ENCODE measurements at places on chromosomes 1 and 21.

DNA sequence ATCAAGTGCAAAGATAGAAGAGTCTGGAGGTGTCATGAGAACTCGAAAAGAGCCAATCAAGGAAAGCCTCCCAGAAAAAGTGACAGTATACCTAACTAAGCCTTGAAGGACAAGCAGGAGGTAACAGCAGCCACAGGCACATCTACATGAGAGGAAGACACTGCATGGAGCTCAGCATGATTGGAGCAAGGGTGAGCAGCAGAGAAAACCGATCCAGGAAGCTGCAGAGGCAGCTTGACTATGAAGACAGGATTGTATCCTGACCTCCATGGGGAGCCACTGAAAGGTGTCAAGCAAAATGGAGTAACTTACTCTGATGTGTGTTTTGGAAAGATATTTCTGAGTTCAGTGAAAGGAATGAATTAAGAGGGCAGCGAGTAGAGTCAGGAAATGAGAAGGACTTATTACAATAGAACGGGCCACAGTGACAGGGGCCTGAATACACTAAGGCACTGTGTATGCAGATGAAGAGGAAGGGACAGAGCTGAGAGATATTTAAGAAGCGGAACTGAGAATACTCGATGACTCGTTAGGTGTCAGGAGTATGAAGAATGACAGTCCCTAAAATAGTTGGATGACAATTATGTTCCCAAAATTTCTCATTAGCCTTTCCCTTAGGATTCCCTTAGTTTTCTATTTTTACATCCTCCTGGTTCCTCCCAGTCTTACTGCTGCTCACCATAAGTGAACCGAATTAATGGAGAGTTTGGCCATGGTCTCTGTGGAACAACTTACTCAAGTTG lies 139.3 kb upstream of the NFIA start:
- DNase-seq = no peak

DNA sequence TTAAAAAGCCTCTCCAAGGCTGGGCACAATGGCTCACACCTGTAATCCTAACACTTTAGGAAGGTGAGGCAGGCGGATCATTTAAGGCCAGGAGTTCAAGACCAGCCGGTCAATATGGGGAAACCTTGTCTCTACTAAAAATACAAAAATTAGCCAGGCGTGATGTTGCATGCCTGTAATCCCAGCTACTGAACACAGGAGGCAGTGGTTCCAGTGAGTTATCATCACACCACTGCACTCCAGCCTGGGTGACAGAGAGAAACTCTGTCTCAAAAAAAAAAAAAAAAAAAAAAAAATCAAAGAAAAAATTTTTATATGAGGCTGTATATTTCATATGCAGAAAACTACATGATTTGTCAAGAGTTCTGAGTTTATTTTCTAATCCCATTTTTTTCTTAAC lies 1107.1 kb upstream of the TMPRSS15 start:
- DNase-seq = no peak

DNA sequence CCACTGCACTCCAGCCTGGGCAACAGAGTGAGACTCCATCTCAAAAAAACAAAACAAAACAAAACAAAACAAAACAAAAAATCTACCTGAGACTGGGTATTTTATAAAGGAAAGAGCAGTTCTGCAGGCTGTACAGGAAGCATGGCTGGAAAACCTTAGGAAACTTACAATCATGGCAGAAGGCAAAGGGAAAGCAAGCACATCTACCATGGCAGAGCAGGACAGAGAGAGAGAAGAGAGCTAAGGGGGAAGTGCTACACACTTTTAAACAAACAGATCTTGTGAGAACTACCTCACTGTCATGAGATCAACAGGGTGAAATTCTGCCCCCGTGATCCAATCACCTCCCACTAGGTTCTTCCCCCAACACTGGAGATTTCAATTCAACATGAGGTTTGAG lies 198.3 kb upstream of the SAMSN1 start:
- DNase-seq = no peak

DNA sequence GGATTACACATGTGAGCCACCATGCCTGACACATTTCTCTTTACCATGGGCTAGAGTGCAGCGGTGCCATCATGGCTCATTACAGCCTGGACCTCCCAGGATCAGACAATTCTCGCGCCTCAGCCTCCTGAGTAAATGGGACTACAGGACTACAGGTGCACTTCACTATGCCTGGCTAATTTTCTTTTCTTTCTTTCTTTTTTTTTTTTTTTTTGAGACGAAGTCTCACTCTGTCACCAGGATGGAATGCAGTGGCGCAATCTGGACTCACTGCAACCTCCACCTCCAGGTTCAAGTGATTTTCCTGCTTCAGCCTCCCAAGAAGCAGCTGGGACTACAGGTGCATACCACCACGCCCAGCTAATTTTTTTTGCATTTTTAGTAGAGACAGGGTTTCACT lies 14.8 kb upstream of the KIF1B start:
- DNase-seq = no peak

- no peak for DNase-seq
Measured at GRCh38 chr1:2510366-2511155, 15.8 kb downstream of the PANK4 start.

- peak; percentile 45 for DNase-seq
Measured at GRCh38 chr1:202501281-202501680, 152.8 kb downstream of the PPP1R12B start.

DNA sequence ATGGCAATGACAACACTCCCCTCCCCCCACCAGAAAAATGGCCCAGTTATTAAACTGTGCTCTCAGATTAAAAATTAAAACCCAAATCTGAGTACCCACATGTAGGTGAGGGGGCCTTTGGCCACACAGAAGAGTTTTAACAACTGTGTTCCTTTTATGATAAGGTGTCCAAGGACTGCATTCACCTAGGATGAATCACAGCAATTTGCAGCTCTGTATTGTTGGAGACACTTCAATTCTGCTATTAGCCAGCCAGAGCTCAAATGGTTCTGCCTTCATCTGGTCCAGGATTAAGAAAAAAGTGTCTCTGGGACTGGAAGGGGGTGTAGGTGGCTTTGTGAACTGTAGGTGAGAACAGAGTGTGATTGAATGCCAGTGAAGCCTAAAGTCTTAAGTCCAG lies 43.3 kb upstream of the DIRAS3 start:
- DNase-seq = no peak

- DNase-seq = no peak
Measured at GRCh38 chr1:223308136-223308535, 55.8 kb downstream of the SUSD4 start.

- DNase-seq = peak; percentile 15
Measured at GRCh38 chr1:241413386-241413785, 56.4 kb upstream of the RGS7 start.

DNA sequence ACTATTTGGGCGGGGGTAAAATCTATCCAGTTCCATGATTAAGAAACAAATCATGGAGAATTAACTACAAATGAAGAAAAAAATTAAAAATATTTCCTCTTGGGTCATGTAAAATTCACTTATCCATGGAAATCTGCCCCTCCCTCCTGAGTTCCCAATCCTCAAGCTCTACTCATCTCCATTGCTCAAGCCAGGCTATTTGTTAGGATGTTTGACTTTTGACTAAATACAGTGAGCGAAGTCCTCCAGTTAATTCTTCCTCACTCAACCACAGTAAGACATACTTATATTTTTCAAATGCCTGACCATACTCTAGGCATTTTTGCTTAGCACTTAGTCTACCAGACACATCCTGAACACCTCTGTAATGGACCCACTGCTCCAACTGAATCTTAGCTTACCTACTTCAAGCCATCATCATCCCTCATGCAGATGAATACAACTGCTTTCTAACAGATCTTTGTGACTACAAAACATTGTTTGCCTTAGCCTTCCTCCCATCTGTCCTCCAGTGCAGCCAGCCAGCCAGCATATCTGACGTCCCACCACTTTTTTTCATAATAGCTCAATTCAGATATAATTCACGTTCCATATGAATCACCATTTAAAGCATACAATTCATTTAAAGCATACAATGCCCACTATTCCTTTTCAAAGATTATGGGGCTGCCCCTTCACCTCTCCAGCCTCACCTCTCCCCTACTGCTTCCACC lies 154.2 kb downstream of the RERE start:
- DNase-seq = no peak

DNA sequence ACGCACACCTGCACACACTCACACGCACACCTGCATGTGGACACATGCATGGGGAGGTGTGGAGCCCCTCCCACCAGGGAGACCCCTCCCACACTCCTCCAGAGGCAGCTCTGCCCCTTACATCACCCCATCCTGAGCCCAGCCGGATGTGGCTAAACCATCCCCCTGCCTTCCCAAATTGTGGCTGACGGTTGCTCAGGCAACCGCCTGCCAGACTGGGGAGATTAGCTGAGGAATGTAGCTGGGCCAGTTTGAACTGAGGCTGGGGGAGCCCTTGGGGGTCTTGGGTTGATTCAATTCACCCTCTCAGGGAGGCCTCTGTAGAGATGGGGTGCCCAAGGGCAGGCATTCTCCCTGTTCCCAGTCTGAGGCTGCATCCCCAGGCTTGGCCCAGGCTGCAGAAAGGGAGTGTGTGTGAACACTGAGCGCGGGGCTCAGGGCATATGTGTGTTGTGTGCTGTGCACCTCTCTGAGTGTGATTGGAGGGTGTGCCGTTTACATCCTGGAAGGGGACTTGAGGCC lies 12.9 kb downstream of the PTPRU start:
- no peak for DNase-seq

DNA sequence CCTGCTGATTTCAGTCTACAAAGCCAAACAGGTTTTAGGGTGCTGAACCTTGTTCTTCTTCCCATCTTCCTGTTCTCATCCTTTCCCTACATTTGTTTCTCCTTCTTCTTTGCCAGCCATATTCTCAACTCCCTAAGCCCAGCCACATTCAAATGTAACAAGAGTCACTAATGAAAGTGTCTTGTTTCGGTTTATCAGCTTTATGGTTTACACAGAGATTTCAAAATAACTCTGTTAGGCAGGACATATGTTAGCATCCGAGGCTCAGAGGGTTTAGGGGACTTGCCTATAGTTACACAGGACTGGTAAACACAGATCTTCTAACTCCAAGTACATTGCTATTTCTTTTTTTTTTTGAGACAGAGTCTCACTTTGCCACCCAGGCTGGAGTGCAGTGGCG lies 61.3 kb downstream of the NDUFS5 start:
- DNase-seq = no peak

GRCh38 chr21:34517491-34518245 lies 5.7 kb upstream of the KCNE1 start:
- DNase-seq = no peak

- no peak for DNase-seq
Measured at GRCh38 chr1:151175041-151175741, 590 bp downstream of the TMOD4 start.

DNA sequence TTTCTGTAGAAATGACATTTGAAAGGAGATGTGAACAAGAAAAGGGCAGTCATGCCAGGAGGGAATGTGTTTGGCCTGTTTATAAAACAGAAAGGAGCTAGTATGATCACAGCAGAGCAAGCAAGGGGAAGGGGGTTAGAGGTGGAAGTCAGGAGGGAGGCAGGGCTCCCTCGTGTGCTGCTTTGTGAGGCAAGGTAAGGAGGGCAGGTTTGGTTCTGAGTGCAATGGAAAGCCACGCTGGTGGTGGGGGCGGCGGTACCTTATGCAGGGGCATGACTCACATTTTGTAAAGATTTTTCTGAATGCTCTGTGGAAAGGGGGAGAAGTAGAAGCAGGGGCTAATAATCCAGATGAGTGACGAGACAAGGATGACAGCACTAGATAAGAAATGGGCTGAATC lies 197.5 kb upstream of the C8B start:
- DNase-seq = no peak

GRCh38 chr1:162736633-162737067 lies 53.9 kb upstream of the HSD17B7 start:
- DNase-seq = no peak

GRCh38 chr1:9200441-9200840 lies 34.1 kb upstream of the H6PD start:
- DNase-seq = no peak

- DNase-seq = no peak
Measured at GRCh38 chr21:39348040-39348354, 891 bp downstream of the HMGN1 start.

GRCh38 chr1:89022167-89022959 lies at the start of gene GBP3:
TSS of gene GBP3 (minus strand) at chr1:89022866. CDS start at chr1:89020721, 2,145 bp downstream.
- peak; percentile 8 for DNase-seq

DNA sequence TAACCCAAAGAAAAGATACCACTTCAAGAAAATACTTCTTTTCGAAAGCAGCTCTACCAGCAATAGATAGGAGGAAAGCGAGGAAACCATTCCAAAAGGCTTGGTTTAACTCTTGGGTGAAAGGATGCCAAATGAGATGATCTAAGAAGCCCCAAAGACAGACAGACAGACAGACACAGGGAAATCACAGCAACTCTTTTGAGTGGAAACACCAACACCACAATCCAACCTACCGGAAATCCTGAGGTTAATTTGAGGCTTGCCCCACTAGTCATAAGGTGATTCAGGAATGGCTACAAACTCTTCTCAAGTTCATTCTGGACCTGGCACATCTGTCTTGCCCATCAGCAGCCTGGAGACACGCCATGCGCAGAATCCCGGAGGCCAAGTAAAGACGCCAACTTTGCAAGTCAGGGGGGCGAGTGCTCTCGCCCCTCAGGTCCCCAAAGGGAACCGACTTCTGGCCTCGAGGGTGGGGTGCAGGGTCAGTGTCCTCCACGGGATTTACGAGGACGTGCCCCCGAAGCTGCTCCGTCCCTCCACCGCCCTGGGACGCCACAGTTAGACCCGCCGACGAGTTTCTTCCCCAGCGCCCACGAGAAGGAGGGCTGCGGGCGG lies 778 bp downstream of the EVI5 start:
- no peak for DNase-seq

GRCh38 chr1:110850627-110851026 lies 22.3 kb upstream of the CD53 start:
- DNase-seq = no peak

DNA sequence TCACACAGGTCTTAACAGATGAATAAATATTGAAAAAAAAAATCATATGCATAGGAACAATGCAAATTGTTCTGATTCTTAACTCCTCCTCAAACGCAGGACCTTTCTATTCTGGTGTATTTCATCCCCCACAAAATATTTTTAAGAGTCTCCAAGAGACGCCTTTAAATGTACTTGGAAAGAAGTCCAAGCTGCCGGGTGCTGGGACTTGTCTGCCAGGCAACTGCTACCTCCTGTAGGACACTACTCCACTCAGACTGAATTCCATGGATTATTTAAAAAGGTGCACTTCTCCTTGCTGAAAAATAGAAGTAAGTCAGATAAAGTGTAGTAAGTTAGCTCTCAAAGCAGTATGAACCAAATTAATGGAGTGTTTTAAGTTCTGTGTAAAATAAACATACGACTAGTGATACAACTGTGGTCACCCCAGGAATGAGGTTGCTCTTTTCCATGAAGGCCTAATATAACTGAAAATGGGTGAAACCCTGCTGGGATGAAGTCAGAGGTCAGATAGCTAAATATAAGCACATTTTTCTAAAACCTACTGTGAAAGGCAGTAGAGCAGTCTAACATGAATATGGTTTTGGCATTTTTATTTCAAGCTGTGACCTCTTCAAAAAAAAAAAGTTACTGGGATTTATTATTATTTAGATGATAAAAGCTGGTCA lies 189.2 kb upstream of the PBX1 start:
- DNase-seq = no peak

- no peak for DNase-seq
Measured at GRCh38 chr1:179105393-179105792, 23.5 kb downstream of the TOR3A start.

Measured in NCI-H460 (cell line).